Progenitor cell of endocrine pancreas (in vitro differentiated cells): ENCODE measurements at places on chromosomes 3 and 15. TPM values are rescaled to one million over a fixed set of nuclear protein-coding genes. Genes with fewer than 3 reads are reported as not detected.

GRCh38 chr3:101203411-101203810 is 117.0 kb downstream of the IMPG2 start:
- no peaks in the 10 kb centered on the region for H3K36me3 ChIP-seq
- H3K4me1 ChIP-seq, result peaks cover 30% of the 10 kb centered on the region
- no peak for DNase-seq
- H3K4me3 ChIP-seq, result no peak overlapping the region
- no peak overlapping the region for H3K27ac ChIP-seq

DNA sequence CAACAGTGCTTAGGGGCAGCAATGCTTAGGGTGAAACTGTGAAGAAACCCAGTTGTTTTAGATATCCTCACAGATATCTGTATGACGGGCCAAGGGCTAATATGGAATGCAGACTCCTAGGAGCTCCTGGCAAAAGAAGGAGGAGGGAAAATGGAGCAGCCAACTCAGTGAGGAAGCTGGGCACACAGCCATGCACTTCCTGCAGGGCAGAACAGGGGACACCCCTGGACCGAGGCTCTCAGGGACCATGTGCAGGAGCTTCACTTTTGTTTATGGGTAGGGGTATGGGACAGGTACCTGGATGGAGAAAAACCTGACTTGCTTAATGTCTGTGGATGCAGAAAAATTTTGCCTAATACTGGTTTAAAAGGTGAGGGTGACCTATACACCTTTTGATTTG is 20.2 kb downstream of the NIPA1 start:
- no peak overlapping the region for H3K4me3 ChIP-seq
- H3K4me1 ChIP-seq, result no peaks in the 10 kb centered on the region
- no peak for DNase-seq
- no peak overlapping the region for H3K27ac ChIP-seq

- H3K4me3 ChIP-seq, result no peak overlapping the region
- H3K36me3 ChIP-seq, result no peaks in the 10 kb centered on the region
- peaks cover 4% of the 10 kb centered on the region for H3K27me3 ChIP-seq
- peaks cover 2% of the 10 kb centered on the region for H3K4me1 ChIP-seq
- H3K27ac ChIP-seq, result no peak overlapping the region
Observed at GRCh38 chr15:78977091-78977571, 32.3 kb upstream of the CTSH start.

Gene POLR2M
- total RNA-seq, result 57.0 and 64.3 TPM in 2 replicates
